ENCODE measurements at places on chromosomes 2 and 18.

- DNase-seq, result no peak
Observed at GRCh38 chr2:202932425-202933138, 20.5 kb downstream of the CARF start.

DNA sequence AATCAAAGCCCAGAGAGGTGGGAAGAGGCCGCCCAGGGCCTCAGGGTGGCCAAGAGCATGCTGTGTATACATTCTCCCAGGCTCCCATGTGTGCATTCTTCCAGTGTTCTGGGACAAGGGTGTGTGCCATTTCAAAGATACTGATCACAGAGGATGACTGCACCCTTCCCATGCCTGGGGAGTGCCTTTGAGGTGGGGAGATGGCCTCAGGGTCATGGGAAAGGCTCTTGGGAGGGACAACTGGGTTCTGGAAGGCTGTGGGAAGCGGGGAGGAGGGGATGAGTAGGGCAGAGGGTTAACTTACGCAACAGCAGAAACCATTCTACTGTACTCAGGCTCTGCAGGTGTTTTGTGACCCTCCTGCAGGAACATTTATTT, 40.9 kb downstream of the KLHL29 start:
- no peak for DNase-seq

DNA sequence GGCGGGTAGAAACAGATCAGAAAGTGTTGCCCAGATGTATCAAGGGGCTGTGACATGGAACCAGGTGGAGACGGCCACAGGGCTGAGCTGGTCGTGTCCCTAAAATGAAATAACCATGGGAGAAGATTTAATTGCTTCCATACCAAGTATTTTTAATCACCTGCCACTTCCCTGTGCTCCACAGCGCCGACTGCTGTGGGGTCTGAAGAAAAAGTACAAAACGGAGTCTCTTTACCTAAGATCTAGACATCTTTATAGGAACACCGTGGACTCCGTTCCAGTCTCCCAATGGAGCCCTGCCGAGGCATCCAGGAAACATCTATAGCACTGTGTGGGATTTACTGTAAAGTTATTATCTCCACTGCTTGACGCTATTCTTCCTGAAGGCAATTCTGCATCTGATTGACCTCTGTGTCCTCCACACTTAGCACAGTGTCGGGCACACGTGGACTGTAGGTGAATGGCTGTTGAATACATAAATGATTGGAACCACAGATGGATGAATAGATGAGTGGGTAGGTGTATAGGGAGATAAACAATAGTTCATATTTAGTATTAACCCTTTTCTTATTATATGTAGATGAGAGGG, 21.6 kb upstream of the GYPC start:
- DNase-seq, result no peak

DNA sequence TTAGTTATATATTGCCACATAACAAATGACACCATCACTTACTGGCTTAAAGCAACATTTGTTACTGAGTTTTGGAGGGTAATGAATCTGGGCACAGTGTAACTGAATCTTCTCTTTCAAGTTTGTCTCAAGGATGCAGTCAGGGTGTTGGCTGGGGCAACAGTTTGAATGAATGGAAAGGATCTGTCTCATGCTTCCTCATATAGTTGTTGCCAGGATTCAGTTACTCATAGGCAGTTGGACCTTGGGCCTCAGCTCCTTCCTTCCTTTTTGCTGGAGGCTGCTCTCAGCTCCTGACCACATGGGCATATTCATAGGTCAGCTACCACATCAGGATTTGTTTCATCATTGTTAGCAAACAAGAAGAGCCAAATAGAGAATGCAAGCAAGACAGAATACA, 466.1 kb upstream of the MC4R start:
- no peak for DNase-seq

- no peak for DNase-seq
Observed at GRCh38 chr2:96739076-96739632, 710 bp downstream of the LMAN2L start.

DNA sequence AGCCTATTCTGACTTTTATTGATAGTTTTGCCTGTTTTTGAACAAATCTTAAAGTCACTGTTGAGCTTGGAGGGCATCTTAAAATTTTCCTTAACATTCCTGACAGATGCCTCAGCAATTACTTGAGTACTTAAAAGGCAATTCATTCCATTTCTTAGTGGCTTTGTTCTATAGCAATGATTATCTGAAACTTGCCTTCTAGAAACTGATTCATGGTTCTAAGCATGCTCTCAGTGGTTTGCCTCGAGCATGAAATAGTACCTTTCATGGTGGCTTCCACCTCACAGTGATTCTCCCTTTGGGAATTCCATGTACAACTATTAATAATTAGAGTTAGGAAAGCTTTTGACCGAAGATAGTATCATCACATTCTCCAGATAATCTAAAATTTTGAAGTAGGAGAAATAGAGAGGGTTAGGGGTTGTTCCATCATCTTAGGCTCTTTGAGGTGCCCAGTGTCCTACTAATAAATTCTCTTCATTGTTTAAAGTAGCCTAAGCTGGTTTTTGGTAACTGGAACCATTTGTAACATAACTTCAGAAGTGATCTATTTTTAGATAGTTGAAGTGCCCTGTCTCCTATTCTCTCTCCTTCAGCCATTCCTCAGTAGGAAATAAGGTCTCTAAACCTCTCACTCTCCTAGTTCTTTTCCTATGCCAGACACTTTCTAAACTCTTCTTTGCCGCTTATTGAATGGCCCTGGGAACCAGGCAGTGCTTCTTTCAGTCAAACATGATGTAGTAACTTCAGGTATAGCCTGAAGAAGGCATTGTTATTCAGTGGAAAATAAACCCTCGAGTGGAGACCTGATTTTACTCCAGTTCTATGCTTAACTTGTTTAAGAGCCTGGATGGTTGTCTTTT, 156.1 kb downstream of the HAUS1 start:
- DNase-seq, result no peak

DNA sequence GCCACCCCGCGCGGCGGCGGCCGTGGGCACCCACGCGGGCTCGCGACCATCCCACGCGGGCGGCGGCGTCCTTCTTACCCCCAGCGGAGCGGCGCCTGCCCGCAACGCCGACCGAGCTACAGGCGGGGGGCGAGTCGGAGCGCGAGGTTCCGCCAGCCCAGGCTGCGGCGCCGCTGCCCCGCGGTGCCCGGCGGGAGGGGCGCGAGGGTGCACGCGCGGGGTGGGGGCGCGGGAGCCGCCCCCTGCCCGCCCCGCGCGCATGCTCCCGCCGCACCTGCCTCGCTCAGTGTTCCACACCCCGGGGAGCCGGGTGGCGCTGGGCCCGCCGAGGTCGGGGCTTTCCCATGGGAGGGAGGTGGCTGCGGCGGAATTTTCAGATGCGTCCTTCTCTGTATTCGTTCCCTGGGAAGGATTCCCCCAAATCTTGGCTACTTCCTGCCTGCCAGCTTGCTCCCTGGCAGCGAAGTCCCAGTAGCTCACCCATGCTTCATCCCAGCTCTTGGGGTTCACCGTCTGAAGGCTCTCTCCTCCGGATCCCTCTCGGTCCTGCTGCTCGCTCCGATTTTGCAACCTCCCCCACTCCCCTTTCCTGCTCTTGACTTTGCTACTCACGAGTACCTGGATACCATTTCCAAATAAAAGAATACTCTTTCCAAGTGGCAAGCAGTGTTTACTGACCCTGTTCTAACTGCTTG, at the start of gene L3MBTL4:
TSS of gene L3MBTL4 (minus strand) at position 189 of the 695 bp plus-strand sequence. CDS start 103,286 bp downstream, outside the sequence.
- no peak for DNase-seq

GRCh38 chr2:24855726-24856125, 62.5 kb downstream of the CENPO start:
- no peak for DNase-seq

DNA sequence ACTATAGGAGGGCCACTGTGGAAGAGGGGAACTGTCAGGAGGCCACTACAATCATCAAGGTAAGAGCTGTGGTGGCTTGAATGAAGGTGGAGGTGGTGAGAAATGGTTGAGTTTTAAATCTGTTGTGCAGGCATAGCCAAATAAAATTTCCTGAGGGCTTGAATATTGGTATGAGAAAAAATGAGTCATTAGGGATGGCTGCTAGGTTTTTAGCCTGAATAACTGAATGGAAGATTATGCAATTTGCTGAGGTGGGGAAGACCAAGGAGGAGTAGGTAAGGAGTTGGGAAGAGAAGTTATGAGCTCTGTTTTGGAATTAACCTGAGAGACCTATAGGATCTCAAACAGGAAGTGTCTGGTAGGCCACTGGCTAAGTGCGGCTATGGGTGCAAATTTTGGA, 84.0 kb downstream of the KLHL14 start:
- DNase-seq, result no peak

DNA sequence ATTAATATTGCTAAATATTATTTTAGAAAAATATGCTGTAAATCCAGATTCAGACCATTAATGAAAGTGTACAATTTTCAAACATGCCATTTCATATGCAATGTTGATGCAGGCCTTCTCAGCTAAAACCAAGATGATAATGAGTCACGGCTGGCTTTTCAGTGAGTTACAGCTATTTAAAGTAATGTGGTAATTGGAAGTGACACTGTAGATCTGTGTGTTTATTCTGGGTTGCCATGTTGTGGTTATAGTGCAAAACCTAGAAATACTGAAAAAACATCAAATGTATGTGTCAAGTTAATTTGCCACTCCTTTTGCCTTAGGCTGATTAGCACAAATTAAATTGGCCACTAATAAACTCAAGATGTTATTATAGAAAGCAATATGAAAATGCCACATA, 506.6 kb downstream of the ERBB4 start:
- DNase-seq, result no peak

DNA sequence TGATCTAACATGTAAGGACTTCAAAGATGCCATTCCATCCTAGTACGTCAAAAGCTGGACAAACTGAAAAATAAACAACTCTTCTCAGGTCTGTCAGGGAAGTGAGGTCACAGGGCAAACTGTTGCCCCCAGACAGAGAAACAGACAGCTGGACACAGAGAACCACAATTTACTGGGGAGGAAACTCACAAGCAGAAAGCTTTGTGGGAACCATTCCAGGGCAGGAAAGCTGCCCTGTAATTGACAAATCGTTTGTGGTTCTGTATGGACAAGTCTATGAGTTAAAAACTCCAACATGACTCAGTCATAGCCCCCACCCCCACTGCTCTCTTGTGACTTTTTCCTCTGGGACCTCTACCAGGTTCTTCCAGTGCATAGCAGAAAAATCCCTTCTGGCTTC, 28.4 kb downstream of the MCEE start:
- no peak for DNase-seq
